T-cell (primary cell): ENCODE measurements at places on chromosomes 5 and 9.

DNA sequence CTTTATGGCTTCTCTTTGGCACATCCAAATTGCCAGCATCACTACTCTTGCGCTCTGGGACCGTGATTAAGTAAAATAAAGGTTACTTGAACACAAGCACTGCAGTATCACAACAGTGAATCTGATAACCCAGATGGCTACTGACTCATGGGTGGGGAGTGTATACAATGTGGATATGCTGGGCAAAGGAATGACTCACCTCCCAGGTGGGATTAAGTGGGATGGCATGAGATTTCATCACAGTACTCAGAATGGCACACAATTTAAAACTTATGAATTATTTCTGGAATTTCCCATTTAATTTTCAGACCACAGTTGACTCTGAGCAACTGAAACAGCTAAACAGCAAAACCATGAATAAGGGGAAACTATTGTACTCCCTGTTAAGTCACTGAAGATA is 4.3 kb downstream of the GFM2 start:
- no peak for DNase-seq

- DNase-seq: no peak
These were observed 34.5 kb downstream of the CRB2 start for GRCh38 chr9:123390337-123391135.

DNA sequence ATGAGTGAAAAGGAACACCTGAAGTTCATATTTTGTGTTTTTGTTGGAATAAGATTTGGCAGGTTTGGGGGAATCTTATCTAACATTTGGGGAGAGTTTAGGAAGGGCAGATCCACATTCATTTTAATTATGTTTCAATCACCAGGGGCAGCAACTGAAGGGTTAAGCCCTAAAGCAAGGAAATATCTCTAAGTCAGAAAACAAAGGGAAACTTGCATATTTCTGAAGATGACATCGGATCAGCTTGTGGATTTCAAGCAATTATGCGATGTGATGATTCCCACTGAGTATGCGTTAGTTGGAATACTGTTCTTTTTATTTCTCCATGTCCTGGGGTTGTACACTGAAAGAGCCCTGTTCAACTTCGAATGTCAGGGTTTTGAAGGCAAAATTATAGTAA is 59.8 kb upstream of the NFIB start:
- DNase-seq: no peak

GRCh38 chr5:33267801-33268200 is 173.0 kb upstream of the TARS1 start:
- no peak for DNase-seq

GRCh38 chr9:36960575-36960955 is 73.5 kb downstream of the PAX5 start:
- DNase-seq: no peak

DNA sequence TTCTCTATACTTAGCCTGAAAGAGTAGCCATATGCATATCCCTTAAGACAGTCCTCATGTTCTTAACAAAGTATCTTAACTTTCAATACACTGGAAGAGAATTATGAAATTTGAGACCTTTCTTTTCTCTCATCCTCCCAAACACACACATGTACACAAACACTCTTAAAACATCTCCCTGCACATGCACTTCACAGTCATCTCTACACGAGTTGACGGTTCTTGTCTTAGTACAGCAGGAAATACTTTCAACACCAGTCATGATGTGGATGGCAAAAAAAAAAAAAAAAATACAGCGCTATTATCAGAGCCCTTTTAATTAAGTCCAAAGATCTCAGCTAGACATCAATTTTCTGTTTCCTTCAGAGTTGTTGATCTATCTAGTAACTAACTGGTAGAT is 43.6 kb upstream of the PCSK1 start:
- no peak for DNase-seq

GRCh38 chr9:71630377-71630995 is 137.8 kb downstream of the CEMIP2 start:
- no peak for DNase-seq

DNA sequence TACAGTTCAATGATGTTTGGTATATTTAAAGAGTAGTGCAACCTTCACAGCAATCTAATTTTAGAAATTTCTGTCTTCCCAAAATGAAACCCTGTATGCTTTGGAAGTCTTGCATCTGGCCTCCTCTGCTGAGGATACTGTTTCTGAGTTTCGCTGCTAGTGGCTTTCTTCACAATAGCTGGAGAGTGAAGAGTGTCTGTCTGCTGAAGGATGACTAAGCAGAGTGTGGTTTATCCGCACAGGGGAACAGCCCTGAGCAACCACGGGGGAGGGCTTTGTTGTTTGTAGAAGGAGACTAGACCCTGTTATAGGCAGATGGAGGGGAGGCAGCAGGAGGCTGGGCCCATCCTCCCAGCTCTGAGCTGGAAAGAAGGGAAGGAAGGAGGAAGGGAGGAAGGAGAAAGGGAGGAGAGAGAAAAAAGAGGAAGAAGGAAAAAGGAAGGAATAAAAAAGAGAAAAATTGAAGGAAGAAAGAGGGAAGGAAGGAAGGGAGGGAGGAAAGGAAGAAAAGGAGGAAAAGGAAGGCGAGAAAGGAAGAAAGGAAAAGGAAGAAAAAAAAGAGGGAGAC is 10.5 kb upstream of the IRX2 start:
- no peak for DNase-seq

DNA sequence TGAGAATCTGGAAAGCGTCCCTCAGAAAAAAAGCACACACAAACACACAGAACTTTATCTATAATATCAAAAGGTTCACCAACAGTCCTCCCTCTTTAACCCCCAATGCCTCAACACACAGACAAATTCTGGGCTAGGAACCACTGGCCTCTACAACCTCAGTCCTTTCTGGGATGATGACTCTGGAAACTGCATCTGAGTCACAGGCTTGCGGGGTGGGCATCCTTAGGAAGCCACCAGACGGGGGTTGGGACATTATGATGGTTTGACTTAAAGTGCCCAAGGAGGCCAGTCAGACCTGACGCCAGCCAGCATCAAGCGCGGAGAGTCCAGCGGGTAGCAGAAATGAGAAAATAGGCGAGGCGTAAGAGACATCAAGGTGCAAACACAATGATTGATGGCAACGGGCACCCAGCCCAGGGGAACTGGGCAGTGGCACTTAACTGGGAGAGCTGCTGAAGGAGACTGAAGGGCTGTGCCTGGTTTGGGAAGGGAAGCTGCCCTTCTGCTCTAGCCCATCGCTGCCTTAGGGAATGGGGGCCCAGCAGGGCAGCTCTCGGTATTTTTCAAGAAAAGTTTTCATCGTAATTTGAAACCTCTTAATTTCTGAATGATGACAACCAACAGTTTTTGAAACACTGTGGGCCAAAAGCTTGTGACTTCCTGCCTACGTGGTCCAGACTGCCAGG is 20.7 kb downstream of the SPRY4 start:
- no peak for DNase-seq

- DNase-seq: no peak
These were observed 641.8 kb downstream of the EFNA5 start for GRCh38 chr5:107028938-107029337.

GRCh38 chr5:36769129-36769770 is 107.3 kb upstream of the NIPBL start:
- no peak for DNase-seq

- DNase-seq: peak; percentile 8
These were observed 1.1 kb upstream of the EPB41L4A start for GRCh38 chr5:112419986-112420864.

DNA sequence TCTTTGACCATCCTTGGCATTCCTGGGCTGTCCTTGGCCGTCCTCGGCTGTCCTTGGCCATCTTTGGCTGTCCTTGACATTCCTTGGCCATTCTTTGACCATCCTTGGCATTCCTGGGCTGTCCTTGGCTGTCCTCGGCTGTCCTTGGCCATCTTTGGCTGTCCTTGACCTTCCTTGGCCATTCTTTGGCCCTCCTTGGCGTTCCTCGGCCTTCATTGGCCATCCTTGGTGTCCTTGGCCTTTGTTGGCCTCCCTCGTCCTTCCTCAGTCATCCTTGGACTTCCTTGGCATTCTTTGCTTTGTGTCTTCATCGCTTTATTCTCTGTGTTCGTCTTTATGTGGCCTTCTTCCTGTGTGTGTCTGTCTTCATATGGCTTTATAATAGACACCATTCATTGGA is 20.7 kb downstream of the NDUFS6 start:
- DNase-seq: no peak

- DNase-seq: no peak
These were observed 42.8 kb upstream of the SH3GL2 start for GRCh38 chr9:17536027-17536426.

DNA sequence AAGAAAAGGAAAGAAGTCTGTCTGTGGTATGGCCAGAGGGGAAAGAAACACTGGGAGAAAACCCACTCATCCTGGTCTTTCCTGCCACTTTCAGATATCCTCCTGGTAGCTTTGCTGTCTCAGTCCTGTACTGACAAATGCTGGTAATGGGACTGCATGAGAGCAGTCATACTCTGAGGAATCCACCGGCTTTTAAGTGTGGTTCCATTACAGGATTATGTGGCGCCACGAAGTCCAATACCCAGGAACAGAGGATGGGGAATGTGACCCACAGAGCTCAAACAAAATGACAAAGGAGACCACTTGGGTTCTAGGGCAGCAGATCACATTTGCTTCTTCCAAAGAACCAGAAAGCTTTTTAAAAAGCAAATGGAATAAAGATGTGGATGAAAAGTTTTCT is 26.3 kb upstream of the FBP1 start:
- DNase-seq: no peak

- DNase-seq: no peak
These were observed 1395.9 kb downstream of the PTPRD start for GRCh38 chr9:9216934-9217333.

DNA sequence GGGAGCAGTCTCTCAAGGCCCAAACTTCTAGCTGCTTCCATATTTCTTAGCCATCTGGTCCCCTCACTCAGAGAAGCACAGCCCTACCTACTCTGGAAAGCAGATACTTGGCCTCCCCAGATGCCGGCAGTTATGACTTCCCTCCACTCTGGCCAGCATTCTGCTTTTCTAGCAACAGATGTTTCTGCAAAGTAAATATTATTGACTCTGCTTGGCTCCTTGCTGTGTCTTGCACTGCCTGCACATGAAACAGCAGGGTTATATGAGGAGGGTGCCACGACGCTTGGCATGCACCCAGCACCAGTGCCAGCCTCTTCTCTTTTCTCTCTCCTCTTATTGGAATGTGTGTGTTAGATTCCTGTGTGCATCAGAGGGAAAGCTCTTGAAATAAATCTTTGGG is 99.7 kb downstream of the ARHGAP26 start:
- DNase-seq: no peak

DNA sequence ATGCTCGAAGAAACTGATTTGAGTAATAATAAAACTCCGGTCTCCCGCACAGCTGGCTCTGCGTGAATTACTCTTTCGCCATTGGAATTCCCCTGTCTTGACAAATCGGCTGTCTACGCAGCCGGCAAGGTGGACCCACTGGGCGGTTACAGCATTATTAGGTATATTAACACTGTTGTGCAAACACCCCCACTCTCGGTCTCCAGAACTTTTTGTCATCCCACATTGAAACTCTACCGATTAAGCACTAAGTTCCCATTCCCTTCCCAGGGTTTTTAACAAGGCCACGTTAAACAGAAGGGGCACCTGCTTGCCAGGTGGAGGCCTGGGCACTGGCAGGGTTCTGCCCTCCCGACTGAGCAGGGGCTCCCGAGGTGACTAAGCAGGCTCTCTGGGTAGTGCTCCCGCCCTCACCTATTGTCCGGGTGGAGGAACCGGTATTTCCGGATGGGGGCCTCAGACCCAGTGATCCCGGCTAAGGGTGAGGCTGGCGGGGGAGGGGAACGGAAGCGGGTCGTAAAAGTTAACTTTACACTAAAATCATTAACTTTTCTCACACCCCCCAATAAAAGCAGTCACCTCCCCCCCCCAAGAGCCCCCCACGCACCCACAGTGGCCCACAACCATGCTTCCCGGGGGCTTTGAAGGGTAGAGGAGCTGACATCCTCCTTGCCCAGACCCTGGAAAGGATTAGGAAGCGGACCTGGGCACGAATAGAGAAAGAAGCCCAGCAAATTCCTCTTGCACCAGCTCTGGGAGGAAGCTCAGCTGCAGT is 53.5 kb upstream of the TJP2 start:
- no peak for DNase-seq

DNA sequence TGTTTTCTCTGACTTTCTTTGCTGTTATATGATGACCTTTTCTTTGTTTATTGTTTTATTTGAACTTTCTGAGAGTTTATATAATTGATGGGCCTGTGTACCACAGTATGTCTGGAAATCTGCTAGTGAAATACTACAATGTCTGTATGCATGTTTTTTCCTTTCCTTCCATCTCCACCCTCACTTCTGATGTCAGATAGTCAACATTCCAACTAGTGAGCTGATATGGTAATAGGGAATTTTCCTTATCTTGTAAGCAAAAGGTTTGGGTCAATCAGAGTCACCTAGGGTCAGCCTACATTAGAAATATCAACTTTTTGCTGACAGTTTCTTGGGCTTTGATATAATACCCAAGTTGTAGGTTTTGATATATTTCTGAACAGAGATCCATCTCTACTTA is 103.2 kb downstream of the MAT2B start:
- DNase-seq: no peak

- no peak for DNase-seq
These were observed 222.9 kb upstream of the EFNA5 start for GRCh38 chr5:107893642-107894041.

DNA sequence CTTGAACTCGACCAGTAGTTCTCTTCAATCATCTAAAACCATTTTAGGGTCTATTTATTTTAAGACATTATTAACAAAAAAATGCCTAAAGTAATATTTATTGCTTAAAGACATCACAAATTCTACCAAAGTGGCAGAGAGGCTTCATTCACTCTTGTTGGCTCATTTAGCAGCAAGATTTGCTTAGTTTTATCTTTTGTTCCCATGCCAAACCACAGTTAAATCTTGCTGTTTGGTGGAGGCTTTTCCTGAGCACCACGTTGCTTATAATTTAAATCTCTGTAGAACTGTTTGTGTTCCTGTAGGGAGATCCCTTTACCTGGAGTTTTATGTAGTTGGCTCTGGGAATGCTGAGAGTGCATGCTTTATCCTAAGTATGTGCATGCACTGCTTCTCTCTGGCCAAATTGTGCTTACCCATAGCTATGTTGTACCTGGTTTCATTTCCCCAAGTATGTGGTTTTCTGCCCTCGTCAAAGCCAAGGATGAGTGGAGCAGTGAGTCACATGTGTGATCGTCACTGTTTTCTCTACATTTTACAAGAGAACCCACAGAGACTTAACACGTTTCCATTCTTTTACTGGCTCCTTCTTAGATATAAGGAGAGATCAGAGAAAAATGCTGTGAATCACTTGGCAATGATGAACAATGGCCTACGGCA is 42.1 kb upstream of the MAST4 start:
- DNase-seq: no peak

GRCh38 chr9:103789686-103790085 is 304.4 kb upstream of the SMC2 start:
- no peak for DNase-seq

DNA sequence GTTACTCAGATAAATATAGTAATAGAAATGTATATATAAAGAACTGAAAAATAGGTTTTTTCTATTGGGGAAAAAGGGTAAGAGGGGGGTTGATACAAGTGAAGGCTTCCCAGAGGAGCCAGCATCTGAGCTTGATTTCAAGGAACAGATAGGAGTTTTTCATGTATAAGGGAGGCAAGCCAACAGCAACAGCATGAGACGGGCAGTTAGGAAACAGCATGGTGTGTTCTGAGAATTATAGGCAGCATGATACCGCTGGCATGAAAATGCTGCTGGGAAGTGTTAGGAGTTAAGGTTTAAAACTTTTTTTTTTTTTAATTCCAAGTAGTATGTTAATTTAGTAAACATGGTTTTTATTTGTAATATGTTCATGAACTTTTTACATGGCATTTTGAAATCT is 9.7 kb downstream of the CDC37L1 start:
- no peak for DNase-seq

- DNase-seq: no peak
These were observed 241.2 kb downstream of the PIK3R1 start for GRCh38 chr5:68456756-68457217.

GRCh38 chr5:181161534-181162175 is 14.3 kb downstream of the OR2V2 start:
- DNase-seq: no peak
